SIG-M5 (cell line): ENCODE measurements at places on chromosomes 1 and 21.

DNA sequence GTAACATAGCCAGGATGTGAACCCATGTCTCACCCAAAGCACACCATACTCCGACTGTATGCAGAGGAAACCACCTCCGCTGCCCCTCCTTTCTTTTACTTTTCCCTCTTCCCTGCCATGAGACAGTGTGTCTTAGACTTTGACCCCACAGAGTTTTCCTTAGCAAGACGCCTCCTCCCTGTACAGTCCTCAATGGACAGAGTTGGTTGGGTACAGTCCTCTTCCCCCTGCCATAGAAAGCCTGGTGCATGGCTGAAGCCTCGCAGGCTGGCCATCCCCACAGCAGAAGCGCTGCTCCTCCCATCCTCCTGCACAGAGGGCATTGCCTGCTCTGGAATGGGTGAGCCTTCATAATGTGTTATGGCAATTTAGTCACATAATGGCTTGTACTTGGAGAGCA, 127.9 kb downstream of the PLPP3 start:
- DNase-seq: no peak

DNA sequence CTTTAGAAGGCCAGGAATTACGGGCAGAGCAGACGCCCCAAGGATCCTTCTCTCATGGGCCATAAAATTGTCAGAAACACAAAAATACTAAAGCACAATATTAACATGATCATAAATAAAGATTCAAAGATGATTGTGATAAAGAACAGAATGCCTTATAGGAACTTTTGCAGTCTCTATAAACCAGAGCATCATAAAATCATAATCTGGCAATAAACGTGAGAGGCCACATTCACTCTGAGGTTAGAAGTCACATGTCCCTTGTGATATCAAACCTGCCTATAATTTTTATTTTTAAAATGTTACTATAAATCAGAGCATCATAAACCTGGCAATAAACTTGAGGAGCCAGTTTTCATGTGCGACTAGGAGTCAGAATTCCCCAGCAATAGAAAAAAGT, 100.5 kb downstream of the ZBTB18 start:
- DNase-seq: no peak

GRCh38 chr1:231232870-231233734, 7.9 kb upstream of the GNPAT start:
- DNase-seq: no peak

DNA sequence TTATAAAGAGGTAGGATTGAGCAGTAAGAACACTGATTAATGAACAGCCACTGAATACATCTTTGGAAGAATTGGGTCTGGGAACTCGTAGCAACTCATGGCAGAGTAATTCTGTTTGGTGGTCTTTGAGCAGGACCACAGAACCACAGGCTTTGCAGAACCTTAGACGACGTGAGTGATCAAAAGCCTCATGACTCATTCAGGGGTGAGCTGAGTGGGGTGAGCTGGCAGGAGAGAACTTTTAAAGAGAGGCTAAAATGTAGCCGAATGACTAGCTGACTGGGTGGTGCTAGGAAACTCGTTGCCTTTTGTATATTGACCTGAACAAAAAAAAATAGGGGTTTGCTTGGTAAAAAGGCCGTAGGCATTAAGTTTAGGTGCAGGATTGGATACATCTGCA, 313.8 kb downstream of the TGFB2 start:
- DNase-seq: no peak

DNA sequence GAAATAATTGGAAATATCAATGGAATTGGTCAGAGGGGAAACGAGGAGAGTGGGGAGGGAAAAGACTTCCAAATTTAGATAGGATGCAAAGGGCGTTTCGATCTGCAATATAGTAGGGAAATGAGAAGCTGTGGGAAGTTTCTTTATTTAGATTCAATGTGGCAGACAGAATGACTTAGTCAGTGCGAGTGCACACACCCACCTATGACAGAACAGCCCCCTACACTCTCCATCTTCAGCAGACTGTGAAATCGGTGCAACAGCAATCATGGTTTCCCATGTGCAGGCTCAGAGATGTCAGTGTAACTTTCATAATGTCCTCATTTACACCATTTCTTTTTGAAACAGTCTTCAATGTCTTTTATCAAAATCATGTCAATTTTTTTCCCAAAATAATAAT, 46.0 kb downstream of the DIP2A start:
- DNase-seq: no peak

- no peak for DNase-seq
Observed at GRCh38 chr1:75841421-75841820, 44.7 kb downstream of the MSH4 start.

DNA sequence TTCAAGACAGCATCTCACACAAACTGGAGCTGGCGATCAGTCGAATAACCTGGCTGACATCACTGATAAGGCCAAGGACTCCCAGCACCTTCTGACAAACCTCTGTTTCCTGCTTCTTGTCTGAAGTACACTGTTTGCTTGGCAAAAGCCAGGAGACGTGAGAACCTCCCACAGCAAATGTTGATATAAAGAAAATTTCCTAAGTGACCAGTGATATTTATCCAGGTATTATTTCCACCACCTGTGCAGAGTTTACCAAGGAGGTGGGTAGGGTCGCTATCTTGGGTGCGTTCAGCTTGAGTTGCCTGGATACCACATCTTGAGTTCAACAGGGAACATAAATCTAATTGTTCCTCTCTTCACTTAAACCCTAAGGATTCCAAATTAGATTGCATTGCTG, 72.9 kb downstream of the SETD4 start:
- no peak for DNase-seq

- DNase-seq: no peak
Observed at GRCh38 chr1:31216016-31216415, 23.7 kb downstream of the NKAIN1 start.

DNA sequence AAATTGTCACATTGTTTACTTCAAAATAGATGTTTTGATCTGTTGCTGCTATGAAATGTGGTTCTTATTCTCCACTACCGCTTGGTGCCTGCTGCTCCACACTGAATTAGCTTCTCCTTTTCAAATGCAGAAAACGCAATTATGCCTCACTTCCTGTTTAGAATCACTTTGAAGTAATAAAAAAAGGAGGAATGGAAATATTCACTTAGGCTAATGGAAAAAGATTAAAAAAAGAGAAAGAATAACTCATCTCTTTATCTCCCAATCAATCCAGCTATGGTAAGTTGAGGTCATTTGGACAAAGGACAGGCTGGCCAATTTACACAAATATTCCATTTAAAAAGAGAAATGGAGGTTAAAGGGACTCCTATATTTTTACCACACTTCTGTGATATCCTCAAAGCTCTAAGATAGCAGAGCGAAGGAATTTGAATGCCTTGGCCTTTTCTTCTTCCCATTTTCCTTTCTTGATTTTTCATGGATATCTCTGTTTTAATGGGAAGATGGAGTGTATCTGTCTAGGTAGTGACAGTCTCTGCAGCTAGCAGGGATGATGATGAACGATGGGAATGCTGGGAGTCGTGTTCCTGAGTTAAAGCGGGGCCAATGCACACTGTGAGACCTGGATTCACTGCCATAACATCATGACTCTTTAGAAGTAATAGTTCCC, 35.7 kb downstream of the RGS5 start:
- no peak for DNase-seq

- DNase-seq: no peak
Observed at GRCh38 chr1:931380-932172, 7.9 kb downstream of the SAMD11 start.

- DNase-seq: no peak
Observed at GRCh38 chr1:12142141-12142823, 24.5 kb upstream of the TNFRSF1B start.

- no peak for DNase-seq
Observed at GRCh38 chr1:207031632-207032264, 808 bp downstream of the C1orf116 start.

DNA sequence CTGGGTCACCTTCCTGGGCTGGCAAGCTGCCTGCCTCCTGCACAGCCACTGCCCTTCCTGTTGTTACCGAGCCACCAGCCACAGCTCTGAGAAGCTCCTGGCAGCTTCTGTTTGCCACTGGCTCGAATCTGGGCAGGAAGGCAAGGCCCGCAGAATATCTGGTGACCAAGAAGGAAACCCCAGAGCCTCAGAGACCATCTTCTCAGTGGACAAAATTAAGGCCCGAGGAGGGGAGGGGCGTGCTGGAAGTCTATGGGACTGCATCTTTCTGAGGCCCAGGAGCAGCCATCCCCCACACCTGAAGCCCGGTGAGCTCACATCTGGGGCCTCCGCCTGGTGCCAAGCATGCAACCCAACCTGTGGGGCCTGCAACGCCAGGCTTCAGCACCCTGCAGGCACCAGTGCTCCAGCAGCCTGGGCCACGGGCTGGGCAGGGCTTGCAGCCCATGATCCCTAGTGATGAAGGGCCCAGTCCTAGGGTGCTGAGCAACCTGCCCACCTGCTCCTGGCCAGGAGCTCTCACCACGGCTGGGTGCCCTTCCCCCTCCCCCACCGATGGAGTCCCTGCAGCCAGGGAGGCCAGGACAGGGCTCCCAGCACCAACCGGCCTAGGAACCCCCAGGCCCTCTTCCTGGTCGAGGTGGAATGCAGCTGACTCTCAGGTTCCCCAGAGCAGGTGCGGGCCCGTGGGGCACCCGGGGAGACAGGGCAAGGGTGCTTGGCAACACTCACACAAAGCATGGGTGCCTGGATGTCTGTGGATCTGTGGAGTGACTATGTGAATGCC, 879 bp downstream of the CPTP start:
- DNase-seq: no peak

GRCh38 chr1:165734906-165735305, 33.8 kb downstream of the TMCO1 start:
- no peak for DNase-seq

DNA sequence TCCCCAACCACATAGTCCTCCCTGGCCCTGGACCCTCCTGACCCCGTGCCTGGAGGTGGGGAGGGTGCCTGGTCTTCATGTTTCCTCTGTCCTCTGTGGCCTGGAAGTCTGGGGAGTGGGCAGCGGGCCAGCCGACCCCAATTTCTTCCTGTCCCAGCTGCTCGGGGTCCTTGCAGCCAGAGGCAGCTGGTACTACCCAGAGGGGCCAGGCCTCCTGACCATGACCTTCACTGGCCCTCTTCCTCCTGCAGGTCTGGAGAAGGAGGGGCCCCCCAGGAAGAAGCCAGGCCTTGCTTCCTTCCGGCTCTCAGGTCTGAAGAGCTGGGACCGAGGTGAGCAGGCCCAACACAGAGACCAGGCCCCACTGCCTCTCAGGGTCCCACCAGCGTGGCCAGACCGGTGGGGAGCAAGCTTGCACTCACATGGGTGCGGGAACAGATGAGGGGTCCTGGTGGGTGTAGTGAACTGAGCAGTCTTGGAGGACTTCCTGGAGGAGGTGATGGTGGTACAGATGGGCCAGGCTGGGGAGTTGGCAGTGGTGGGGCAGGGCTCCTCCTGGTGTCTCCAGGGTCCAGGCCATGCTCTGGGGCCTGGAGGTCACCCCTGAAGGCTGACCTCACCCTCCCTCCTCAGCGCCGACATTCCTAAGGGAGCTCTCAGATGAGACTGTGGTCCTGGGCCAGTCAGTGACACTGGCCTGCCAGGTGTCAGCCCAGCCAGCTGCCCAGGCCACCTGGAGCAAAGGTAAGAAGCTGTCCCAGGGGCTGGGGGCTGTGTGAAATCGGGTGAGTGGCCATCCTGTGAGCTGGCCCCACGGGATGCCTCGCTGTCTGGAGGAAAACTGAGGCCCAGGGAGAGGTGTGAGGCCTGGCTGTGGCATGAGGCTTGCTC, 32.7 kb downstream of the TRIM11 start:
- no peak for DNase-seq

- no peak for DNase-seq
Observed at GRCh38 chr21:41765973-41766882, 624 bp downstream of the RIPK4 start.

GRCh38 chr1:54813485-54814125, 12.5 kb upstream of the TTC22 start:
- DNase-seq: no peak

- DNase-seq: no peak
Observed at GRCh38 chr1:81695741-81696140, 105.0 kb upstream of the ADGRL2 start.

- DNase-seq: no peak
Observed at GRCh38 chr1:59481881-59482505, 185.1 kb downstream of the FGGY start.

DNA sequence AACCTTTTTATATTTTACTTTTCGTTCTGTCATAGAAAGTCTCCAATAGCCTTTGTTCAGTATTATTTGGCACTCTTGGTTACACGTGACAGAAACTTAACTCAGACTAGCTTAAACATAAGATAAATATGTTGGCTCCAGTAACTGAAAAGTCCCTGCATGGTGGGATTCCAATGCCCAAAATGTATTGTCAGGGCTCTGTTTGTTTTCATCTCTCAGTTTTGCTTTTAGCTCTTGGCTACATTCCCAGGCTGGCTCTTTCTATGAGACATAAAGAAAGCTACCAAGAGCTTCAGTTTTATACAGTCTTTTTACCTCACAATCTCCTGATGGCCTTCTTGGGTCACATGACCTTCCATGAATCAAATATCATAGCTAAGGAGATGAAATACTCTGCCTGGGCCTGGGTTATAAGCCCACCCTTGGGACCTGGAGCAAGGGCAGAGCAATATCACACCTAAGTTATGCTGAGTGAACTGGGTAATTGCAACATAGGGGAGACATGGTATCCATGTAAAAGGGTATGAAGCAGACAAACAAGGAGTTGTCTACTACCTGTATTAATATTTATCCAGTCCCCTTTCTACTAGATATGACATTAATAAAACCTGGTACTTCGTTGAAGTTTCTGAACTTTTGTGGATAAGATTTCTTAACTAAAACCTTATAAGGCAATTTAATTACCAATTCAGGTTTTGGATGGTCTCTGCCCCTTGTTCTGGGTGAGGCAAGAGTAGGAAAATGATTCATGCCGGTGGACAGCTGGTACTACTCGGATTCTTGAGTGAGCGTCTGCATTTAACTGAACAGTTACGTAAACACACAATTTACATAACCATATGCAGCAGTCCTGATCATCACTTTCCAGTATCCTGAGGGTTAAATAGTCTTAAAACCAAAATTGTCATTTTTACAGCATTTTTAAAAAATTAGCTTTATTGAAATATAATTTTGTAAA, 442.3 kb downstream of the GPATCH2 start:
- no peak for DNase-seq

GRCh38 chr1:109630898-109631512, 11.4 kb downstream of the AMPD2 start:
- no peak for DNase-seq

DNA sequence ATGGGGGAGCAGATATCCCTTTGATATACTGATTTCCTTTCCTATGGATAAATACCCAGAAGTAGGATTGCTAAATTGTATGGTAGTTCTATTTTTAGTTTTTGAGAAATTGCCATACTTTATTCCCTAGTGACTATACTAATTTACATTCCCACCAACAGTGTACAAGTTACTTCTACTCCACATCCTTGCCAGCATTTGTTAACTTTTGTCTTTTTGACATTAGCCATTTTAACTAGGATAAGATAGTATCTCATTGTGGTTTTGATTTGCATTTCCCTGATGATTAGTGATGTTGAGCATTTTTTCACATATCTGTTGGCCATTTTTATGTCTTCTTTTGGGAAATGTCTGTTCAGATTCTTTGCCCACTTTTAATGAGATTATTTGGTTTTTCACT, 620.6 kb upstream of the CAMK1G start:
- no peak for DNase-seq
